Tibial nerve (tissue), 4 donors: ENCODE measurements at places on chromosomes 1 and 21.

DNA sequence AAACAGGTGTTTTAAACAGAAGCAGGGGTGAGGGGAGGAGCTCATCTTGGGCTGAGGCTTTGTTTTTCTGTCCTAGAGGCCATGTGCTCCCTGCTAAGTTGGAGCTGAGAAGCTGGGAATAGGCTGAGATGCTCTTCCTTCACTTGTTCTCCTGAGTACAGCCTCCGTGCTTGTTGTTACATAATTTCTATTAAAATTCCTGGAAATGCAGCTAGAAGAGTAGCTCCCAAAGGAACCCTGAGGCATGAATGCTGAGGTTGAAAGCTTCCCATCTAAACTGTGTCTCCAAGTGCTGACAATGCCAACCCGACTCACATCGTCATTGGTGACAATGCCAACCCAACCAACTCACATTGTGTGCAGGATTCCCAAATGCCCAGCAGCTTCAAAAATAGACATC is 12.6 kb upstream of the ITPKB start:
- DNase-seq = no peak

DNA sequence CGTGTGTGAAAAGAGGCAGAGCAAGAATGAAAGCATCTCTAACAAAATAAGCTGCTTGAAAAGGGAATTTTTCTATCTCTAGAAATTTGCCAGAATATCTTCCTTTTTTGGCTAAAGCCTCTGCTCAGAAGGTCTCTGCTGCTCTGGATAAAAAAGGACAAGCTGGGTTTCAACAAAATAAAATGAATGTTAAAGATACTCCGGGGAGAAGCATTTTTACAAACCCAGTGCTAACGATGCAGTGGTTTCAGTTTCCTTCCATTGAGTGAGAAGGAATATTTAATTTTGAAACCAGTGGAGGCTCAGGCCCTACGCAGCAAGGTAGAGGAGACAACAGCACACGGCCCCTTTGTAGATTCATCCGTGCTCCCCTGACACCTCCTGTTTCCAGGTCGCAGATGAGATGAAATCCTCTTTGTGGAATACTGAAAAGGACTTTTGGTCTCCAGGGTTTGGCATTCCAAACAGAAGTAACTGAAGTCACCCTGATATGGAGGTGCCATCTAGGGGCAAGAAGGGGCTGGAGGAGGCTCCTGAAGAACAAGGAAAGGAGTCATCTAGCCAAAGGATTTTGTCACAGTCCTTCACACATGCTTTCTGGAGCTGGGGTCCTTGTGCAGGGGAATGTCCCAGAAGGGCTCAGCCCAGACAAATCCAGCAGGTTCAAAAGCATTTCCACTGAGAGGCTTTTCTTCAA is 65.7 kb upstream of the SYT6 start:
- DNase-seq = no peak

- no peak for DNase-seq
Measured at GRCh38 chr1:180243517-180244221, 13.6 kb downstream of the LHX4 start.

- no peak for DNase-seq
Measured at GRCh38 chr1:109959974-109960744, 24.4 kb upstream of the AHCYL1 start.

DNA sequence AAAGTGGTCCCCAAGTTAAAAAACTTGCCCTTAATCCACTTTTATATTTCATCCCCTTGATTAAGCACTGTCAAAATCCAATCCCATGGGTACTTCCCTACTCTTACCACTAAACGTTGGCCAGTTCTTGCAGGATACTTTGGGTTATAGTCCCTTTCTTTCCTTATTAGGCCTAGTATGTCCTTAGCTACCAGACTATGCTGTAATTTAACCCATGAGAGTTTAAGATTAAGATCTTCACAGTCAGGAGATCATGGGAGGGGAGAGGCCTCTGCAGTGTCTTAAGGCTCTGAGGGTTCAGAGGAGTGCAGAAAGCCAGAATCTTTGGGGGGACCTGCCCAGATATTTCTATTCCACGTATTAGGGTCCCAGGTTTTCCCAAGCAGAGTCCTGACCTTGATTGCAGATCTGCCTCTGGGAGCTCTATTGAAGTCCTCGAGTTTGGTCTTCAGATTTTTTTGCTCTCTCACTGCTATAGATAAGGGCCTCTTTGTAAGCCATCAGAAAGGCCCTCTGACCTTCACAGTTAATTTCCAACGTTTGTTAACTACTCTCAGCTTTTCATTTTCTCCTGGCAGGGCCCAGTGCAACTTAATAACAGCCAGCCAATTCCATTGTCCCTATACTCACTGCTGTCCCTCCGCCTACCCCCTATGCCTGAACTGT is 9.0 kb upstream of the CGN start:
- DNase-seq = no peak

DNA sequence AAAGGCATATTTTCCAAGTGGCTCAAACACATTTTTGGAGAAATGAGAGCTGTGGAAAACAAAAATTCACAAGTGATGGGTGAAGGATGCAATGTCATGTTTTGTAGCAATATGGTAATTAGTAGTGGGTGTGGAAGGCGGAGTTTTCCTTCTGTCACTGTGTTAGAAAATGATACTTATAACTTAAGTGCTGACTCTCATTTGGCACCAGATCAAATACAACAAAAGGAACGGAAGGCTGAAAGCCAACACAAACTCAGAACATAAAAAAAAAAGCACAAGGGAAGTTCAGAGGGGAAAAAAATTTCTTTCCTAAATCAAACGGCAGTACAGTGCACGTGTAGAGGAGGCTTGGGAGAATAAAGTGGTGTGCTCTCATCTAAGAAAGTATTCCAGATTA is at the start of gene TNFSF18:
TNFSF18 (minus strand) TSS at position 77 of the 400 bp plus-strand sequence; CDS start at position 32, 45 bp downstream.
- DNase-seq = peak; percentile 26

DNA sequence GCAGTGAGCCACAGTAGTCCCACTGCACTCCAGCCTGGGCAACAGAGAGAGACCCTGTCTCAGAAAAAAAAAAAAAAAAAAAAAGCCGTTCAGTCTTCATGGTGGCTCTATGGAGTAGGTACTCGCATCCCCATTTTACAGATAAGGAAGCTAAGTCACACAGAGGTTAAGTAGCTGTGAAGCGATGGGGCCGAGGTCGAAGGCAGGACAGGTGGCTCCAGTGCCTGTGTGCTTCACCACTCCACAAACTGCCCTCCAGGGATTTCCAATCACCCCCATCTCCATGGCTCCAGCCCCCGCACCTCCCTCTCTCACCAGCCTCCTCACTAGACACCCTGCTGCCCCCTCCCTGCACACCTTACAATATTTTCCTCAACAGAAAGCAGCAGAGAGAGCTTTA is 61.9 kb downstream of the SYF2 start:
- DNase-seq = no peak

- DNase-seq = no peak
Measured at GRCh38 chr1:185017966-185018365, 27.4 kb upstream of the RNF2 start.

GRCh38 chr1:151720974-151721787 is at the start of gene RIIAD1:
RIIAD1 (plus strand) TSS chr1:151721522; CDS start chr1:151721537, 15 bp downstream.
- no peak for DNase-seq

DNA sequence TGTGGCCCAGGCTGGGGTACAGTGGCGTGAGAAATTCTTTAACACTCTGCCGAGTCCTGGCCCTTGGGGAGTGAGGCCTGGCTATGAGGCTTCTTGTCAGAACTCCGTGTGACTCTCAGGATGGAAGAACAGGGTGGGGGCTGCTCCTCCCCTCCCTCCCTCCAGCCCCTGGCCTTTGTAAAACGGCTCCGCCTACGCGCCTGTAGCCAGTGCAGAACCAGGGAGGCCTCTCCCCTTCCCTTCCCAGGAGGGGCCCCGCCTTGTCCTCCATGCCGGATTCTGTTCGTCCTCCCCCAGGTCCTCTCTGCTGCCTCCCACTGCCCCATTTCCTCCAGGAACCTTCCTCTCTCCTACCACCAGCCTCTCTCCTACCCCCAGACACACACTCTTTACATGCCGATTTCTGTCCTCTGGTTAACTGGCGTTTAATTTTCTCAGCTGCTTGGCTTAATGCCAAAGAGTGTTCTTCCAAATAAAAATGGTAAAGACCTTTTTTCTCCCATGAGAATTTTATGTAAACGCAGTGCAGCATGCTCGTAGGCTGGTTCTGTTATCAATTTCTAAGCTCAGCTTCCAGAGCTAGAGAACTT is 21.0 kb downstream of the PDE9A start:
- DNase-seq = no peak

DNA sequence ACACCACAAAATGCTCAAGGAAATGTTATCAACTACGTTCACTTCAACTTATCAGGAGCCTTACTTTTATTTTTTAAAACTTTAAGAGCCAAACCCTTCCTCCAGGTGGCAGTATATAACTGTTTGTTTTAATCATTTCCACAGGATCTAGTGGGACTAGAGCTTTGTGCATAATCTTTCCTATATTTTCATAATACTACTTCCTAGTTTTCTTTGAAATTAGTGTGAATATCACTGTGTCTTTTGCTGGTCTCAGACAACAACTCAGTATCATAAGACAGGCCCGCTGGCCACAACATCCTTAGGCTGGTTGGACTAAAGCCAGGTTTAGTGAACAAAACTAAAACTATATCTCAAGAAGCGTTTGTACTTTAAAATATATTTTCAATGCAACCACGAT is 145.5 kb downstream of the TIAM1 start:
- no peak for DNase-seq

DNA sequence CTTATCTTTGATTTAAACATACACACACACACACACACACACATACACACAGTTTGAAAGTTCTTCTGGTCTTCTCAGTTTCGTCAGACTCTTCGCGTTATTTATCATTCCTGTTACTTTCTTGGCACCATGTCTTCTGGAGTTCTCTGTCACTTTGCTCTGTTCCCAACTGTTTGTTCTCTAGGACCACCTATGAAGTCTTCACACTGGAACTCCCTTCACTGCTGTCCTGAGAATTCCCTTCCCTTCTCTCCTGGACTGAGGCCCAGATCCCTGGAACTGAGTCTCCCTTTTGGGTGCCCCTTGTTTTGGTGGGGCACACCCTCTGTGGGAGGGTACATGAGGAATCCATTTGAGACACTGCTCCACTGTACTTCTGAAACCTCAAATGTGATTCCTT is 30.5 kb downstream of the ALG14 start:
- DNase-seq = peak; percentile 32

- no peak for DNase-seq
Measured at GRCh38 chr1:203565049-203565448, 61.6 kb upstream of the ATP2B4 start.

DNA sequence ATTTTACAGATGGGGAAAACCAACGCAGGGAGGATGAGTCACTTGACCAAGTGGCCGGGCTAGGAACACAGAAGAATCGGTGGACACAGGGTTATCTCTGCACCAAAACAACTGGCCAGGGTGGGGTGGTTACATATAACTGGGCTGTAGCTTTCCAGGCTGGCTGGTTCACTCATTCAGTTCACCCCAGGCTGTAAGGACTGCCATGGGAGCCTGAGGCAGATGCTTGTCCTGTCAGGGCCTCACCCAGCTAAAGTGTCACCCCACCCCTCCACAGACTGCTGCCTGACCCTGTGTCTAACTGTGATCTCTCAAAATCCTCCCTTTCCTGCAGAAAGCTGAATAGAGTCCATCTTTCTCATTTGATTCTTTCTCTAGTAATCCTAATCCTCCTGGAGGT is 387.3 kb downstream of the RYR2 start:
- DNase-seq = no peak

- DNase-seq = no peak
Measured at GRCh38 chr1:7069931-7070330, 284.7 kb downstream of the CAMTA1 start.

DNA sequence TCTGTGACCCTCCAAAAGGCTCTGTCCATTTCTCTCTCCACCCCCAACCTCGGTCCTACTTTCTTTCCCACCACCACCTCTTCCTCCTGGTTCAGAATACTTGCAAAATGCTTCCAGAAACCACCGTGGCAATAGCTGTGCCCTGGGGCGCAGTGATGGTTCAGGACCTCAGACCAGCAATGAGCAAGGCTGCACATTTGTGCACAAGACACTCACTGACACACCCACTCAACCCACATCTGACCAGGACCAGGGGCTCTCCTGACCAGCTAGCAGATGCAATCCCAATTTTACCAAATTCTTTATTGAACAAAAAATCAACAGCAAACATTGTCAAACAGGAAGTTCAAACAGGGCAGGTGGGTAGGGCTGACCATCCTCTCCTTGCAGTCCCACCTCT is 25.7 kb downstream of the SPOCD1 start:
- DNase-seq = no peak

- DNase-seq = no peak
Measured at GRCh38 chr1:222579316-222579715, 10.4 kb downstream of the TAF1A start.

DNA sequence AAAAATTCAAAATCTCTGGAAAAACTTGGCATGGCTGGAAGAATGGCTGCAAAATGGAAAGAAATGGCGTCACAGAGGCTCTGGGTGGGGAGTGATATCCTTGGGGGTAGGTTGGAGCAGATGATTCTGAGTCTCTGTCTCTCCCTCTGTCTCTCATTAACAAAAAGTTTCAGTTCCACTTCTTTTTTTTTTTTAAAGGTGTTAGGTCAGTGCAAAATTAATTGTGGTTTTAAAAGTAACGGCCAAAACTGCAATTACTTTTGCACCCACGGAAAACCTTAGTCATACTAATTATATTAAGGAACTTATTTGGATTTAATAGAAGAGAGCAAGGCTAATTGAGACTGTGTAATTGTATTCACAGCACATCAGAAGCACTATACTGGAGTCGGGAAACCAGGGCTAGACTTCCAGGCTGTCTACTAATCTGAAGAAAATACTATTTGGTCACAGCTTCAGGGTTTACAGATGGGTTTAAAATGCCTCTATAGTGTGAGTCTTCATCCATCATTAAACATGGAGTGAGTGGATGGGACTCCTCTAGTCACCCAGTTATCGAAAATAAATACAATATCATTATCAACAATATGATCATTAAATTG is 289.1 kb upstream of the PLD5 start:
- DNase-seq = no peak
